Naive thymus-derived CD8-positive, alpha-beta T cell (primary cell): ENCODE measurements at places on chromosomes 7 and 10. TPM values are rescaled to one million over a fixed set of nuclear protein-coding genes. Genes with fewer than 3 reads are reported as not detected.

ITIH5 gene
- total RNA-seq = not detected

MRPS16 gene
- 51.3 TPM for total RNA-seq

BTBD16 gene
- not detected for total RNA-seq

GPC2 gene
- 40.1 TPM for total RNA-seq

- no peak for DNase-seq
Measured at GRCh38 chr10:78146200-78146599, 112.5 kb downstream of the RPS24 start.

DNA sequence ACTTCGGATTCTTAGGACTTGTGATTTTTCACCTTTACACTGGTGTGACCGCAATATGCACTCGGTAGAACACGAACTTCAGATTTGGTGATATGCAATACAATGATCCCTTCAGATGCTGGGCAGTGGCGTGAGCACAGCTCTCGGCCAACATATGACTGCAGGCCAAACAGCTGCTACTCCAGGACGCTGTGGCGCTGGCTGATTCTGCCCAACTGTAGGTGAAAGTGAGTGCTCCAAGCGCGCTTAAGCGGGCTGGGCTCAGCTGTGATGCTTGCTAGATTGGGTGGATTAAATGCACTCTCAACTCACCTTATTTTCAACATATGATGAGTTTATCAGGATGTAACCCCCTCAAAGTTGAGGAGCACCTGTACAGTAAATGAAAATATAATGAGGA is 137.6 kb upstream of the RET start:
- DNase-seq = no peak

MUC12 gene
- total RNA-seq = not detected

PLPP4 gene
- total RNA-seq = not detected

DNA sequence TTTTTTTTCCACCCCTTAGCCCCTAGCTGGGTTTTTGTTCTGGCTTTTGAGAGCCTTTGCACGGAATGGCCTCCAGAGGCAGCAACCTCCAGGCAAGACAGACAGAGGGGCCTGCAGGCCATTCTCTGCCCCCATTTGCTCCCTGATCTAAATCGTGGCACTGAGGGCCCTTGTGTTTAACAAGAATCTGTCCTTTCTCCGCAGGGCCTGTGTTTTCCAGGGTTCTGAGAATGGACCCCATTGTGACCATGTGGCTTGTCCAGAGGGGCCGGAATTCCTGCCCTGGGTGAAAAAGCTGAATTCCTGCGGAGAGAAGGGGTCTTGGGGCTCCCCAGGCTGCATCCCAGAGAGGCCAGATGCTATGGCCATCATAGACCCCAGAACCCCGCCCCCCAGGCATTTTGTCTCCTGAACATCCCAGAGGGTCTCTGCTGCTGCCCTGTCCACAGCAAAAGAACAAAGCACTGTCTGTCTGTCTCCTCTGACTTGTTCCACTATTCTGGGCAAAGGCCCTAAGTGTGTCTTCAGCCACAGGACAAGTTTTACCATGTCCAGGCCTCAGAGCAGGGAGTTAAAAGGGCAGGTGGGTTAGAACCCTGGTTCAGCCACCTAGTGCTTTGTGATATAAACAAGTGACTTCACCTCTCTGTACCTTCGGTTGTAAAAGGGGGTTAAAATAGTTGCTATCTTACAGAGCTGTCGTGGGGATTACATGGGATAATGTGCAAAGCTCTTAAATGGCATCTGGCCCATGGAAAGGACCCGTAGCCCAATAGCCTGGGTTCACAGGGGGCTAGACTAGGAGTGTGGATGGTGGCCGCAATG is 155.6 kb downstream of the SH3PXD2A start:
- DNase-seq = no peak

CLEC5A gene
- 0.31 TPM for total RNA-seq

GRCh38 chr7:4948402-4948801 is 10.6 kb downstream of the MMD2 start:
- DNase-seq = no peak

- no peak for DNase-seq
Measured at GRCh38 chr7:122885583-122886356, 490 bp downstream of the CADPS2 start.

GRCh38 chr10:14858338-14858960 is 20.2 kb upstream of the SUV39H2 start:
- DNase-seq = no peak

DNA sequence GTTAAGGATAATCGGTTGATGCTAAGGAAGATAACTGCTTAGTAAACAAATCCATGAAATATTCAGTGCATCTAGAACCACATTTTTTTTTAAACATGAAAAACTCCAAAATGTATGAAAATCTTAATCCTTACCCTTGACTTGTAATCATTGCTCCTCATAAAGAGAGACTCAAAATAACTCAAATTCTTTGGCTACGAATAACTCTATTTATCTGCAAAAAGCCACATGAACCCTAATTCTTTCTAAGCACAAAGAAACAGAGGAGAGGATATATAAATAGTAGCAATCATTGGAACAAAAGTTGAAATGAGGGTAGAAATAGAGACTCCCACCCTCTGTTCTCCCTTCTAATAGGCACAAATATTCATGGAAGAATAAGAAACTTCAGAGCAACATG is 40.2 kb downstream of the ANK3 start:
- DNase-seq = no peak

NKX1-2 gene
- not detected for total RNA-seq

SKIDA1 gene
- total RNA-seq = not detected

SORBS1 gene
- total RNA-seq = 1.7 TPM

DNA sequence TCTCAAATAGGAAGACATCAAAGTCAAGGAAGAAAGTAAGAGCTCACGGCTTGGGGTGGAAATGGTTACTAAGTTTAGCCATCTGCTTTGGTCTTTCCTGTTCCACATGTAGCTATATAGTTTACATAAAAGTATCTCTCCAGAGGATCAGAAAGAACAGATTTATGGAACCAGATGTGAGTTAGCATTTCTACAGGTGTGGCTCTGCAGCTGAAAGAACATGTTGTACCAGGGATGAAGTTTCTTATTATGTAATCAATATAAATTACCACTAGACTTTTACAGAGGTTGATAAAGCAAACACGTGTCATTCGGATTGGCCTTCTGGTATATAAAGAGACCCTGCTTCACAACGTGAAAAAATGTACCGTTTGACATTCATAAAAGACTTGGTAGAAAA is 19.9 kb downstream of the CALD1 start:
- DNase-seq = no peak

- no peak for DNase-seq
Measured at GRCh38 chr7:43784030-43784584, 25.6 kb downstream of the BLVRA start.

DNA sequence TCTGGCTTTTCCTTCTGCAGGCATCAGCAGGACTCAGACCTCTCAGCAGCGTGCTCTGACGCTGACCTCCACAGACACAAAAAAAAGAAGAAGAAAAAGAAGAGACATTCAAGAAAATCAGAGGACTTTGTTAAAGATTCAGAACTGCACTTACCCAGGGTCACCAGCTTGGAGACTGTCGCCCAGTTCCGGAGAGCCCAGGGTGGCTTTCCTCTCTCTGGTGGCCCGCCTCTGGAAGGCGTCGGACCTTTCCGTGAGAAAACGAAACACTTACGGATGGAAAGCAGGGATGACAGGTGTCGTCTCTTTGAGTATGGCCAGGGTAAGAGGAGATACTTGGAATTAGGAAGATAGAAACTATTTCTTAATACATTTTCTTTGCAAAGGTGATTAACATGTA is 115.7 kb downstream of the CYTH3 start:
- no peak for DNase-seq

TBATA gene
- total RNA-seq = not detected

GRCh38 chr7:149791-150636 is 42.4 kb upstream of the FAM20C start:
- DNase-seq = peak; percentile 26
